GM19239 (cell line): ENCODE measurements at places on chromosomes 13 and 19.
A peak's percentile ranks its signal among the peaks of the same experiment; 100 is the strongest.

- no peak for DNase-seq
These were observed 1.2 kb downstream of the RCBTB2 start for GRCh38 chr13:48531416-48532255.

- DNase-seq, result no peak
These were observed 84.2 kb upstream of the RNF113B start for GRCh38 chr13:98261165-98261702.

DNA sequence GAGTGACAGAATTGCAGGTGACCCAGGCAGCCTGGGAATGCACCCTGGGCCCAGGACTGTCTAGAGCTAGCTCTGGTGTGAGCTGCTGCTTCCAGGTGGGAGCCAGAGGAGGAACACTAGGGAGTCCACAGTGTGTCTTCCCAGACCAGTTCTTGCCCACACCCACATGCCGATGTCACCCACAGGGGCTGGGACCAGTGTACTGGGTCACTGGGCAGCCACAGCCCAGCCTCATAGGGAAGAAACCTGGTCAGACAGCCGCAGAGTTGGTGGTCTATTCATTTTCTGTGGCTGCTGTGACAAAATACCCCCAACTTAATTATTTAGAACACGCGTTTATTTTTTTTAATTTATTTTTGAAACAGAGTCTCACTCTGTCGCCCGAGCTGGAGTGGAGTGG, 3.1 kb downstream of the RNF225 start:
- DNase-seq, result no peak

DNA sequence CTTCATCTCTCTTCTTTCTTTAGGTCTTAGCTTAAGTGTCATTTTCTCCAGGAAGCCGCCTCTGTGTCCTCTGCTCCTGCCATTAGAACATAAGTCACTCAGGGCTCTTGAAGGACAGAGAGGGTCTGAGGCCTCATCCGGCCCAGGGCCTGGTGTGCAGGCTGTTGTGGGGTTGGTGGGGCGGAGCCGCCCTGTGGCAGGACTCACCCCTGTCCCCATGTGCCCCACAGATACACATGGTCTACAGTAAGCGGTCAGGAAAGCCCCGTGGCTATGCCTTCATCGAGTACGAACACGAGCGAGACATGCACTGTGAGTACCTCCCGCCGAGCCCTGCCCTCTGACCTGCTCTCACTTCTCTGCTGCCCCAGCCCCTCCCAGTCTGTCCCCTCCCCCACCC, 13.0 kb upstream of the LIN7B start:
- DNase-seq, result no peak

DNA sequence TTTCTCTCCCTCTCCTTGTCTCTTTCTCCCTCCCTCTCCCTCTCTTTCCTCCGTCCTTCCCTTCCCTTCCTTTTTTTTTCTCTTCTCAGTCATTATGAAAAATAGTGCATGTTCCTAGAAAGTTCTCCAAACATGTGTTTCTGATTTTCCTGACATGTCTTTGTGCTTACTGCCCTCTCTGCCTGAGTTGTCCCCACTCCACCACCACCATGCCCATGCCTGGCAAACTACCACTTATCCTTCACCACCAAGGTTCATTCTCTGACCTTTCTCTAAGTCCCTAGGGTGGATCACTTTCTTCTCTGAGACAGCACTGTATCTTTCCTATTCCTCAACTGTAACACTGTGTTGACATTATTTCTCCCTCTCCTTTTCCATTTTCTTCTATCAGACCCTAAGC, 98.2 kb downstream of the LACC1 start:
- DNase-seq, result no peak

DNA sequence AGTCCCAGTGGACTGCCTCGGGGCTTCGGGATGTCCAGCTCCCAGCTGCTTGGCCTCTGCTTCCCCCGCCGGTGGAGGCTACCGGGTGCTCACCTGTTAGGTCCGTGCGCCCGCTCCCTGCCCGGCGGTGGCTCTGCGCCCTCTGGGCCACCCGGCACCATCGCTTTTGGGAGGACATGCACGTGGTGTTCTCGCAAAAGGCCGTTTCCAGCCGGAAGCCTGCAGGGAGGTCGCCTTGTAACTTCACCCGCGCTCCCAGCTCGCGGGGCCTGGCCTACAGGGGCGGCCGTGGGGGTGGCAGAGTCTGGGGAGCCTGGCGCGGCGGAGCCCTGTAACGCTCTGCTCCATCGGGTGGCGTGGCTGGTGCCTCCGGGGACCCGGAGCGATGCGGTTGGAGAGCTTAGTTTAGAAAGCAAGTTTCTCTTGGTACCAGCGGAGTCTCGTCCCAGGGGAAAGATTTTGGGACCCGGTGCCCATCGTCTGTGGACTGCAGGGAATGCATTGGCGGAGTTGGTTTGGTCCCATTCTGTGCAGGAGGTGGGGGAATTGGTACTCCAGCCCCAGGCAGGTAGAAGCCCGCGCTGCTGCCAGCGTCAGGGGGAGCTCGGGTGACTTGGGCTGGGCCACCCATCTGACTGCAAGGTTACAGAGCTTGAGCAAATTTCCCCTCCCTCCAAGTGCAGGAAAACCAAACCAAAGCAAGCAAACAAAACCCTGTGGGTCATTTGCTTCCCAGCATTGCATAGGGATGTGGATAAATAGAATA, 673 bp downstream of the SPATA13 start:
- peak; percentile 30 for DNase-seq

DNA sequence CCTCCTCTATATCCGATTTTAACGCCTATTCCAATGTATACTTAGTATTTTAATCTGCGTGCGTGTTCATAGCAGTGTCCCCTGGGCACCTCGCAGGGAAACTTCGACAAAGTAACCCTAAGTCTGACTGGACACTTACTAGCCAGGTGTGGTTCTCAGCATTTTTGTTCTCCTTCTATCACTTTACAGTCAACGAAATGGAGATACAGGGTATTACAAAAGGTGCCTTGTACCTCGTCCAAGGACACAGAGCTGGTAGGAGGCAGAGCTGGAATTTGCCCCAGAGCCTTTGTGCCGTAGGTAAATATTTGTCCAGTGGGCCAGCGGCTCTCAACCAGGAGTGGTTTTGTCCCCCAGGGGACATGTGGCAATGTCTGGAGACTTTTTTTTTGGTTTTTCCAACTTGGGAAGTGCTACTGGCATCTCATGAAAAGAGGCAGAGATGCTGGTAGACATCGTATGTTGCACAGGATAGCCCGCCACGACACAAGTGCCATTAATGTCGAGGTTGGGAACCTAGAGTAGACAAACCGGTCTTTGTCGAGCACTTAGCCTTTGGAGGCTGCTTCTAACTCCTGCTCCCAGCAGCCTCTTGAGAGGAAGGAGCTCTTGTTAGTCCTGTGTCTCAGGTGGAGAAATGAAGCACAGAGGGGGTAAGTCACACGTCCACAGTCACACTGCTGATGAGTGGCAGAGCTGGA, 1.1 kb downstream of the ZNF444 start:
- no peak for DNase-seq

DNA sequence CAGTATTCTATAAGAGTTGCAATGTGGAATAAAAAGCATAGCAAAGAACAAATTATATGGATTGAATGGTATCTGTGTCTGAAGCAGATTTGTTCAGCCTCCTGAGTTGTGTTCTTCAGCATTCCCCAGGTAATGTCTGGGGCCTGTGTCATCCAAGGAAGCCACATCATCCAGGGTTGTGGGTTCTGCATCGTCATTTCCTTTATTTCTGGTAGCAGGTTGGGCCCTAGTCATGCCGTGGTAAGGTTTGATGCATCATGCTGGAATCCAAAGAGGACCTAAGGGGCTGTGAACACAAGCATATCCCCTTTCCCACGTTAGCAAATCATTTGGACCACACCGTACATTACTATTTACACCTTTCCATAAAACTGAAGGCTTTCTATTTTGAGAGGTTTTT, 131.0 kb upstream of the ZNF91 start:
- no peak for DNase-seq

DNA sequence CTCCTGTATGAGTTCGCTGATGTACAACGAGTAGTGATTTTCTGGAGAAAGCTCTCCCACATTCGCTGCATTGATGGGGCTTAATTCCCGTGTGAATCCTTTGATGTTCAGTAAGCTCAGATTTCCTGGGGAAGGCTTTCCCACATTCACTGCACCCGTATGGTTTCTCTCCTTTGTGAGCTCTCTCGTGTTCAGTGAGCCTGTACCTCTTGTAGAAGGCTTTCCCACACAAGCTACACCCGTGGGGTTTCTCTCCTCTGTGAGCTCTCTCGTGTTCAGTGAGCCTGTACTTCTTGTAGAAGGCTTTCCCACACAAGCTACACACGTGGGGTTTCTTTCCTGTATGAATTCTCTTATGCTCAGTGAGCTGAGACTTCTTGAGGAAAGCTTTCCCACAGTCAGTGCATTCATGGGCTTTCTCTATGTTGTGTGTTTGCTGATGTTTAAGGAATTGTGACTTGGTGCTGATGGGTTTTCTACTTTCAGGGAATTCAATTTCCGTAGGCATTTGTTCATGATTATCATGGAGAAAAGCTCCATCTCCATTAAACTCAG, 3.5 kb upstream of the ZNF577 start:
- DNase-seq, result no peak

DNA sequence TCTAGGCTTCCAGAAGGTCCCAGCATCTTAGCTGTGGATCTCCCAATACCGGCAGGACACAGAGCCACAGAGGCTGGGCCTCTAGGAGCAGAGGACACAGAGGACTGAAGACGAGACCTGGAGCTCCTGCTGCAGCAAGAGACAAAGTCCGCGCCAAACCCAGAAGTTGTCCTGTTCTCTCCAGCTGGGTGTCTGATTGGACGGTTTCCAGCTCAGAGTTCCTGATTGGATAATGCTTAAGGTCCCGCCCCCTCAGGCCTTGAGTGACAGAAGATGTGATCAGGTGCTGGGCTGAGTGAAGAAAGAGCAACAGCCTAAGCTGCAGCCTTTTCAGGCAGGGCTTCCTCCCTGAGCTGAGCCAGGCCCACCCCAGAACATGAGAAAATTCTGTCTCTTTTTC, 59.9 kb upstream of the ZNF85 start:
- no peak for DNase-seq

DNA sequence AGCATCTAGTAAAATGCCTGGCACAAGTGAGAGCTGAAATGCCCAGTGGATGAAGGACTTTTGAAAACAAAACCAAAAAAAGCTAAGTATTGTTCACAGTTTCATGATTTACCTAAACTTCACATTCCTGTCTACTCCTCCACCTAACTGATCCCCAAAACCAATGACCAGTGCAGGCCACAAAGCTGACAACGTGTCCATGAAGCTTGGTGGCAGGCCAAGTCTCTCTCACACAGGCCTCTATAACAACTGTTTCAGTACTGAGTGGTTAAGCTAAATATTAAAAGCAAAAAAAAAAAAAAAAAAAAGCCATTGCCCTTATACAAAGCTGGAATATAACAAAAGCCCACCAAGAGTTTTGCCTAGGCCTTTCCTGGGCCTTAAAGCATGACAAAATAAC, 36.4 kb downstream of the STK24 start:
- no peak for DNase-seq

GRCh38 chr13:72851678-72852014, 69.7 kb downstream of the PIBF1 start:
- DNase-seq, result no peak

DNA sequence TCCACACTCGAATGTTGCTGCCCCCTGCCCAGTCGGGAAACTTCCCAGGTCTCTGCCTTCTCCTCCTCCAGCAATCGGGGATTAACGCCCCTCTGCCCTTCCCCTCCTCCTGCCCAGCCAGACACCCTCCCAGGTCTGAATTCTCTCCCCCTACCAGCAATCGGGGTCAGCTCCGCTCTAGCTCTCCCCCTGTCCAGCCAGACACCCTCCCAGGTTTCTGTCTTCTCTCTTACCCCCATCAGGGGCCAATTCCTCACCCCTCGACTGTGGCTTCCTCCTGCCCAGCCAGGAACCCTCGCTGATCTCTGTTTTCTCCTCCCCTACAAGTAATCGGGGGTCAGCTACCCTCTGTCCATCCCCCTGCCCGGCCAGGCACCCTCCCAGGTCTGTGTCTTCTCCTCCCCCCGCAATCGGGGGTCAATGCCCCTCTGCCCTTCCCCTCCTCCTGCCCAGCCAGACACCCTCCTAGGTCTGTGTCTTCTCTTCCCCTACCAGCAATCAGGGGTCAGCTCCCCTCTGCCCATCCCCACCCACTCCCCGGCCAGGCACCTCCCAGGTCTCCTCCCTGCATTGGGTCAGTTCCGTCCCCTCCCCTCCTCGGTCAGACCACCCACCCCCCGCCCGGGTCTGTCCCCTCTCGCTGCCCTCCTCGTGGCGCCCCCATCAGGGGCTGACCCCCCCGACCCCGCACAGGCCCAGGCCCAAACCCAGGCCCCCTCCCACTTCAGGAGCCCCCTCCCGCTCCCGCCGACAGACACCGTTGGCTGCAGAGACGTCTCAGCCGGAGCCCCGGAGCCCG, 668 bp downstream of the ZFR2 start:
- DNase-seq, result no peak

DNA sequence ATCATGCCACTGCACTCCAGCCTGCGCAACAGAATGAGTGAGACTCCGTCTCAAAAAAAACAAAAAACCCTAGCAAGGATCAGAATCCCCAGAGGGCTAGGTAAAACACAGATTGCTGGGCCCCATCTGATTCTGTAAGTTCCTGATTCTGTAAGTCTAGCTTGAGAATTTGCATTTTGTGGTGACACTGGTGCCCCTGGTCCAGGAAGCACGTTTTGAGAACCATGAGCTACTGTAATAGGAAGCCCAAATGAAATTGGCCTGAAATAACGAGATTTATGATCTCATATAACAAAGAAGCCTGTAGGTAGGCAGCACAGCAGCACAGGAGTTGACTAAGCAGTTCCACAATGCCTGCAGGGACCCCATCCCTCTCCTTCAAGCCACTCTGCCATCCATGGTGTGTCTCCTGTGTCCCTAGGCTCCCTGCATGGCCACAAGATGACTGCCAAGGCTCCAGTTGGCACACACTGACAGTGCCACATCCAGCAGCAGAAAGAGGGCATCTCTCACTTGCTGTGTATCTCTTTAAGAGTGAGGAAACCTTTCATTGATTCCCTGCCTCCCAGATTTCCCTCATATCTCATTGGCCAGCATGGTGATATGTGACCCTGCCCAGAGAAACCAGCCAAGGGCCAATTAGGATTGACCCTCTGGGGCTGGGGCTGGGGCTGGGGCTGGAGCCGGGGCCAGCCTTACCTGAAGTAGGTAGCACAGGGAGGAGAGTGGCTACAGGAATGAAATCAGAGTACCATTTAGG, 21.7 kb downstream of the SIPA1L3 start:
- DNase-seq, result peak; percentile 50

GRCh38 chr13:94764576-94765321, 52.4 kb upstream of the SOX21 start:
- DNase-seq, result no peak

DNA sequence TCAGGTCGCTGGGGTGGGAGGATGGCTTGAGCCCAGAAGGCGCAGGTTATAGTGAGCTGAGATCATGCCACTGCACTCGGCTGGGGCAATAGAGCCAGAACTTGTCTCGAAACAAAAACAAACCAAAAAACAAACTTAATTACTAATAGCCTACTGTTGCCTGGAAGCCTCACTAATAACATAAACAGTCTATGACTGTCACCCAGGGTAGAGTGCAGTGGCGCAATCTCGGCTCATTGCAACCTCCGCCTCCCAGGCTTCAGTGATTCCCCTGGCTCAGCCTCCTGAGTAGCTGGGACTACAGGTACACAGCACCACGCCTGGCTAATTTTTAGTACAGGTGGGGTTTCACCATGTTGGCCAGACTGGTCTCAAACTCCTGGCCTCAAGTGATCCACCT, 18.0 kb downstream of the CATSPERD start:
- no peak for DNase-seq
